ENCODE measurements at places on chromosomes 12 and 14.

DNA sequence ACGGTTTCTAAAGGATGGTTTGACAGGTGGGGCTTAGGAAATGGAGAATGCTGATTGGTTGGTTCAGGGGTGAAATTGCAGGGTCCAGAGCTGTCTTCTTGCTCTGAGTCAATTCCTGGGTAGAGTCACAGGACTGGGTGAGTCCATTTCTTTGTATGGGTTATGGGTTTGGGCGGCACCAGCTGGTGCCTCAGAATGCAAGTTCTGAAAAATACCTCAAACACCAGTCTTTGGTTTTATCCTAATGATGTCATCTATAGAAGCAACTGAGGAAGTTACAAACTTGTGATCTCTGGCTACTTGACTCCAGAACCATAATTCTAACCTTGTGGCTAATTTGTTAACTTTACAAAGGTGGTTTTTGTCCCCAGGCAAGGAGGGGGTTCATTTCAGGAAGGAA lies 47.6 kb upstream of the EIF5 start:
- no peak for DNase-seq

DNA sequence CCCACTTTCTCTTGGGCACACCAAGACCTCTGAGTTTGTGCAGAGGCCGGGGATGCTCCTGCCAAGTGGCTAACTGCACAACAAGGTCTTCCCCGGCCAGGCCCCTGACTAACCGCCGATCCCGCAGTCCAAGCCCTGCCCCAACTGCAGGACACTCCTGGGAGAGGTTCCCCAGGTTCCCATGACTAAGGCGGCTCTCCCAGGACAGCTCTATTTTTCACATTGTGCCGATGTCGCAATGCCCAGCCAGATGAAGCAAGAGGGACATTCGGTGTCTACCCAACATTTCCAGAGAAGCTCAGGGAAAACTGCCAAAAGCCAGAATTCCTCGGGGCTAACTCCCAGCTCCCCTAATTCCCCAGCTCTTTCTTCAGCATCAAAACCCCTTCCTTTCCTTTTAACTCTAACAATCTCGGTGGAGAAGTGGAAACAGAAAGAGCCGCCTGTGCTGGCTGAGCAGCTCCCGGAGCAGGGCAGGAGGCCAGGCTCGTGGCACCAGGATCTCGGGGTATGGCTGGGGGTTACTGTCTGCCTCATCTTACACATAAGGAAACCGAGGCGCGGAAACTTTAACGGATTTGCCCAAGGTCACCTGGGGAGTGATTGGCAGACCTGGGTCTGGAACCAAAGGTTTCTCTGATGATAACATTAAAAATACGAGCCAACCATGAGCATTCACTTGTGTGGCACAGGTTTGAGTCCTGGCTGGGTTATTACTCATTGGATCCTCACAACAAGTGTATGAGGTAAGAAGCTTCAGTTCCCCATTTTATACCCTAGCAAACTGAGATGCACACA lies 318.2 kb downstream of the BCL11B start:
- no peak for DNase-seq

DNA sequence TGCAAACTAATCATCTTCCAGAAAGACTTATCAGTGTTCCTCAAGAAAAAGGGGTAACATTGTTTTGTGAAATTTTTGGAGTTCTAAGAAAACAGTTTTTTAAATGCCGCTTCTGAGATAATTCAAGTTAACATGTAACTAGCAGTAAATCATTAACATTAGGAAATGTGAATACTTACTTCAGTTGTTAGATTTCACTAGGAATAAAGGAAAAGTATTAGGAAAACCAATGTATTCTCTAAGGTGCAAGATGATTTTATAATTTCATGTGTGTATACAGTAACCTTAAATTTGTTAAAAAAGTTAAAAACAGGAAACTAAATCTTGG lies 36.8 kb downstream of the PAPOLA start:
- no peak for DNase-seq

- DNase-seq = no peak
Observed at GRCh38 chr12:89236748-89237383, 115.4 kb downstream of the DUSP6 start.

- no peak for DNase-seq
Observed at GRCh38 chr12:78441737-78442453, 422.7 kb upstream of the SYT1 start.

DNA sequence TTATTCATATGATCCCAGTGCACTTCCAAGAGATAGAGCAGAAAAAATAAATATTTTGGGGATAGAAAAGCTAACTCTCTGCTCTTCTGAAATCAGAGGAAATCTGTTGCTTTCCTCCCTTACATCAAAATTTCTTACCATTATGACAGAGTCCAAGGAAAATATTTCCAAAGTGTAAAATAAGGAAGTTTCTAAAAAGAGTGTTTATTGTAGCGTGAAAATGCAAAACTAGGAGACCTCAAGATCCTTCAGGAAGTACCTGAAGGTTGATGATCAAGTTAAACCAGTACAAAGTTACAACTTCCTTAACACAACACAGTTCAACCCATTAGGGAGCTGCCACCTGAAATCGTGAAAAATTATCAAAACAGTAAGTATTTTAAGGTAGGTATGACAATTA lies at the start of gene OR6C2:
OR6C2 (plus strand) TSS at position 301 of the 400 bp plus-strand sequence. CDS start 8,138 bp downstream, outside the sequence.
- no peak for DNase-seq

DNA sequence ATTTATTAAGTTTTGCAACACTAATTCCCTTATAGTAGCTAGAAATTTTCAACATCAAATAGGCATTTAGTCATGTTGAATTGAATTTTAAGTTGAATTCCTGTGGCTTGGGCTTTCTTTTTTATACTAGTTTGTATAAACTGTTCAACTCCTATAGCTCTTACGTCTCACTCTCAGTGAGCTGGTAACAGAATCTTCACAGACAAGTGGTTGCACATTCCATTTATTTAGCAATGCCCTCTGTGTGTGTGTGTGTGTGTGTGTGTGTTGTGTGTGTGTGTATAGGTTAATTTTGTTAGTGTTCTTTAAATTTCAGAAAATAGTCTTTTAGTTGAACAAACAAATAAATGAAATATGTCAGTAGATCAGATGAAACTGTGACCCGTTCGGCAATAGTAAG lies 425.0 kb downstream of the NPAS3 start:
- DNase-seq = no peak

DNA sequence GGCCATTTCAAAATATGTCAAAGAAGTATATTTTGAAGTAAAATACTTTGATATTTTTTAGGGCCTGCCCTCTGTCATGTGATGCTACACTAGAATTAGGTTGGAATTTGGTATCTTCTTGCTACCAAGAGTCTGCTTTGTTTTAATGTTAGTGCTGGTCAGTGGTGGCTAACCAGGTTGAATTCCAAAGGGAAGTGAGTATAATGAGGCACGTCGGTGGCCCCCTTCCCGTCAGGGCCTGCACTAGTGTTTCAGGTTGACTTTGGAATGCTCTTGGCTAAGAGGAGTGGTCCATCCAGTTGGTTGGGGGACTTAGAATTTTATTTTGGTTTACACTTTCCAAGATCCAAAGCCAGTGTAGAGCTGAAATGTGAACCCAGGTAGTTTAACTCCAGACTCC lies 185.4 kb downstream of the NOVA1 start:
- DNase-seq = no peak

DNA sequence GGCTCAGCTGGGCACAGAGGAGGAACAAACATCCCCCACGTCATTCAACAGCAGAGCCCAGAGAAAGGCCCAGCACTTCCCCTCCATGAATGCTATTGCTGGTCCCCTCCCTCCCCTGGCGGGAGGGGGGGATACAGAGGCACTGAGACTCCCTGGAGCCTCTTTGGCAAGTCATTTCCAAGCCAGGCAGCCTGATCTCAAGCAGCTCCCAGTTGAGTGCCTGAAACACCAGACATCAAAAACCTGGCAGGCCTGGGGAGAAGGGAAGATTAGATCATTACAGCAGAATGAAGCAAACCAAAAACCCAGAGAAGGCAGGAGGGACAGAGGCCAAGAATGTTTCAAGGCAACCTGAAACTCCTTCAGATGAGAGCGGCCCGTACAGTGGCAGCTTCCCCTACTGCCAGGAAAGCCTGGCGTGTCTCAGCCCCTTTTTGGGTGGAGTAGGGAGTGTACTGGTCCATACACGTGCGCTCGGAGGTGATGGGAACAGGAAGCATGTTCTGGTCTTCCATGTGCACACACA lies 92.1 kb downstream of the LRRC74A start:
- DNase-seq = no peak

GRCh38 chr12:31618228-31619025 lies 27.5 kb upstream of the DENND5B start:
- no peak for DNase-seq

DNA sequence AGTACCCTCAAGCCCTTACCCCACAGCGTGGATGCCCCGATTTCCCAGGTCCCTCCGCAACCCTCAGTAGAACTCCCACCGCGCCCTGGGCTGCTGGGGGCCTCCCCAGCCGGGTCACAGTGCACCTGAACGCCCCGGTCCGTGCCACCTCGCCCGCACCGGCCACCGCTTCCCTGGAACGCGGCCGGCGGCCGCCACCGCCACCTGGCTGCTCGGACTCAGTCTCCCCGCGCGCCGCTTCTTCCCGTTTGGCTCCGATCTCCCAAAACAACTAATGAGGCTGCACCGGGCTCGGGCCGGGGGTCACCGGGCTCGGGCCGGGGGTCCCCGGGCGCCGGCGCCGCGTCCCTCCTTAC lies 1.0 kb downstream of the ITPK1 start:
- DNase-seq = no peak

DNA sequence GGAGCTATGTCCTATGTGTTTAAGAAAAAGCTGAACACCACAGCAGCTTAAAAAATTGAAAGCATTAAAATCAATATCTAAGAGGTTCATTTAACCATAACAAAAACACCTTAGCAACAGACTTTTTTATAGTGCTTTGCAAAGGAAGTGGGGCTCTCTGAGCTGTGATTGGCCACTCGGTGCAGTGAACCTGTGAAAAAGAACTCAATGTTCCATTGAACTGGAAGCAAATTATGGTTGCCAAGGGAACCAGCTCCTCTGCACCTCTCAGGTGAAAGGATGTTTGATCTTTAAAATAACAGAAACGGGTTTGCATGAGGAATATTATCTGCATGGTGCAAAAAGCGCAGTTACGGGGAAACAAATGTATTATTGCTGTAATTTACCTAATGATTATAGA lies 149.4 kb downstream of the SNAPC1 start:
- no peak for DNase-seq

GRCh38 chr14:24789378-24789884 lies 155.4 kb upstream of the GZMB start:
- no peak for DNase-seq

DNA sequence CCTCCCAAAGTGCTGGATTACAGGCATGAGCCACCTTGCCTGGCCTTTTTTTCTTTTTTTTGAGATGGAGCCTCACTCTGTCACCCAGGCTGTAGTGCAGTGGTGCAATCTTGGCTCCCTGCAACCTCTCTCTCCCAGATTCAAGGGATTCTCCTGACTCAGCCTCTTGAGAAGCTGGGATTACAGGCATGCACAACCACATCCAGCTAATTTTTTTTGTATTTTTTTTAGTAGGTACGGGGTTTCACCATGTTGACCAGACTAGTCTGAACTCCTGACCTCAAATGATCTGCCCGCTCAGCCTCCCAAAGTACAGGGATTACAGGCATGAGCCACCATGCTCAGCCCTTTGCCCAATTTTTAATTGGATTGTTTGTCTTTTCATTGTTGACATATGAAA lies 58.0 kb downstream of the SINHCAF start:
- DNase-seq = no peak

GRCh38 chr14:66351310-66351709 lies 134.9 kb upstream of the CCDC196 start:
- DNase-seq = no peak

DNA sequence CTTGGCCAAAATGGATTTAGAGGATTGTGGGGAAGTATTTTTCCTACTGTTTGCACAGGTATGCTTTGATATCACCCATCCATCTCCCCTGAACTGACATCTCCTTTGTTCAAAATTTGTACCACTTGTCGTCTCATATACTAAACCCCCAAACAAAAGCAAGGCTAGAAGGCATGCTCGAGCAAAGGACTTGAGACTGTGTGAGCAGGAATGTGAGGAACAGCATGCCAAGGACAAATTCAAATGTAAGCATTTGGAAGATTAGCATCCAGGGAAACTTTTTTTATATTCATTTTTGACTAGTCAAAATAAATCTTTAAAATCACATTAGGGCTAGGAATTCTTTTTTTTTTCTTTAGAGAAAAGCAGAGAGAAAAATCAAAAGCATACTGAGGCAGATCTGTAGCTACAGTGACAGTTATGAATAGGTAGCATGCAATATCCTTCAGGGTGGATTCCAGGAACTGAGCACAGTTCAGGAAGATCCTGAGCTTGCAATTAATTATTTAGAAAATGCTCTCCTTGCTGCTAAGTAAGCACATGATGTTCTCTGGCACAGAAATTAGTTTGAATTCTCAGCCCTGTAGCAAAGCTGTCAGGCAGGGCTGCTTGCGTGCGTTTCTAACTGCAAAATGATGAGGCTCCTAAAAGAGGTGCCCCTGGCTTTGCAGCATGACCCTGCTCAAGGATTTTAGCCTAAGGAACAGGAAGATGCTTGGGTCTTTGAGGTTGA lies 327.7 kb downstream of the LRIG3 start:
- DNase-seq = no peak

DNA sequence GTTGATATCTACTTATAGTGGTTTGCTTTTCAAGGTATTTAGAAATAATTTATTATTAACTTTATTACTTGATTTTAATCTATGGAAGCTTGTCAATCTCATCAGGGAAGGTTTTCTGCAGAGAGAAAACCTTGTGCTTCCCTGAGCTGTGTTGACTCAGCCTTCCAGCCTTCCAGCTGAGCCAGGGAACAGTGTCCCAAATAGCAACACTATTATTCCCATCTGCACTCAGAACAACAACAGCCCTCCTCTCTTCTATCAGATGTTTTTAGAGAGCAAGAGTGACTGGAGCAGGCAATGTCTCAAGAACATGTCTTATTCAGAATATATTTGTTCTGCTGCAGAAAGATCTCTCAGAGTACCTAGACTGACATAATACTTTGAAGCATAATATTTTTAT lies 389.9 kb upstream of the GARIN6 start:
- DNase-seq = no peak

DNA sequence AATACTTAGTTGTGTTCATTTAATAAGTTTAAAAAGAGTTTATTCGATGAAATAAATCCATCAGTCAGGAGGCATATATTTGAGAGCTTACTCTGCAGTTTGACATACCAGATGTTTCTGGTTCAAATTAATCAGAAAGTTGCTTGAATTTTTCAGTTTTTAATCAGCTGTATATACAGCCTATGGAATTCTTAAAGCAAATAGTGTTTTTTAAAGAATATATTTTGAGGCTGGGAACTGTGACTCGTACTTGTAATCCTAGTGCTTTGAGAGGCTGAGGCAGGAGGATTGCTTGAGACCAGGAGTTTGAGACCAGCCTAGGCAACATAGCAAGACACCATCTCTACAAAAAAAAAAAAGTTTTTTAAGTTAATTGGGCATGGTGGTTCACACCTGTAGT lies 112.1 kb downstream of the MON2 start:
- DNase-seq = no peak

GRCh38 chr12:30548203-30548602 lies 147.5 kb downstream of the IPO8 start:
- DNase-seq = no peak

GRCh38 chr12:43638806-43639205 lies 86.8 kb upstream of the ADAMTS20 start:
- no peak for DNase-seq

Data from GM18507 (cell line).